ENCODE measurements at places on chromosomes 12 and 14. TPM values are rescaled to one million over a fixed set of nuclear protein-coding genes. Genes with fewer than 3 reads are reported as not detected.

ST8SIA1 gene
- total RNA-seq: not detected

- H3K4me1 ChIP-seq: peaks cover 3% of the 10 kb centered on the region
- peak; percentile 72 for DNase-seq
Observed at GRCh38 chr12:2825132-2825531, 9.7 kb downstream of the NRIP2 start.

GALNT9 gene
- 0.35 TPM for total RNA-seq

LRRIQ1 gene
- total RNA-seq: 0.39 TPM

DNA sequence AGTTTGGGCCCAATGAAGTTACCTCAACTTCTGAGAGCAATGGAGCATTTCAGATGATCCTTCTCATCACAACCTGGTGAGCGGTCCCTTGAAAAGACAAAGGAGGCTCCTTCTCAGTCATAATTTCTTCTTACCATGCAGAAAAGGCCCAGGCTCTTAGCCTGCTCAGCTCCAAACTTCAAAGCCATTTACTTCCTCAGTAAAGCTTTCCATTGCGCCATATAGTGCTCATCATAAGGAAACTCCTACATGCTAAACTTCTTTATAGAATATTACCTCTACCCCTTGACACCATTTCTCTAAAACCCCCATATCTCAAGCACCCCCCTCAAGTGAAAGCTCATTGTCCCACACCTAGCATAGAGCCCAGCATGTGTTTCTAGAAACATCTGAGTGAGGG, 127.1 kb downstream of the GTF2A1 start:
- no peaks in the 10 kb centered on the region for H3K36me3 ChIP-seq
- H3K27ac ChIP-seq: no peak overlapping the region
